Stimulated activated CD8-positive, alpha-beta memory T cell treated with anti-CD3 and anti-CD28 coated beads, Interleukin-12 subunit alpha, Interleukin-12 subunit beta, amount 100 ng/mL, for 1 hour (primary cell): ENCODE measurements at places on chromosomes 5 and 9.
A peak's percentile ranks its signal among the peaks of the same experiment; 100 is the strongest.

- DNase-seq, result no peak
Observed at GRCh38 chr5:158856794-158857193, 242.9 kb downstream of the EBF1 start.

- DNase-seq, result no peak
Observed at GRCh38 chr5:141371572-141372475, 1.8 kb downstream of the PCDHGB3 start.

- DNase-seq, result no peak
Observed at GRCh38 chr5:136079195-136079985, 50.6 kb downstream of the TGFBI start.

GRCh38 chr9:4574657-4575243 is 84.5 kb downstream of the SLC1A1 start:
- no peak for DNase-seq

- no peak for DNase-seq
Observed at GRCh38 chr9:16294133-16294770, 576.2 kb downstream of the BNC2 start.

GRCh38 chr9:21491756-21492155 is 9.6 kb upstream of the IFNE start:
- no peak for DNase-seq

- no peak for DNase-seq
Observed at GRCh38 chr5:178201927-178202235, 2.5 kb upstream of the HNRNPAB start.

DNA sequence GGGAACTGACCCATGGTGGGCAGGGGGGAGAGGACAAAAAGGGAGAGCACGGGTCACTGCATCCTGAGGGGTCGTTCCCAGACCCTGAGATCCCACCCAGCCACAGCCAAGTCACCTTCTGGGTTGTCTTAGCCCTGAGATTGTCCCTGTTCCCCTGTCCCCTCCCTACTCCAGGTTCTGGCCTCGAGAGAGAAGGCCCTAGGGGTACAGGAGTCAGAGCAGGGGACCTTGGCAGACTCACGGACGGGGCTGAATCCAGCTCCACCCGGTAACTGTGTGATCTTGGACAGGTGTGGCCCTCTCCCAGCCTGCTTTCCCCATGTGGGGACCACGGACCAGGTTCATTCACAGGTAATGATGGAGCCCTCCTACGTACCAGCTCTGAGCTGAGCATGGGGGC is 11.2 kb upstream of the CERCAM start:
- no peak for DNase-seq

DNA sequence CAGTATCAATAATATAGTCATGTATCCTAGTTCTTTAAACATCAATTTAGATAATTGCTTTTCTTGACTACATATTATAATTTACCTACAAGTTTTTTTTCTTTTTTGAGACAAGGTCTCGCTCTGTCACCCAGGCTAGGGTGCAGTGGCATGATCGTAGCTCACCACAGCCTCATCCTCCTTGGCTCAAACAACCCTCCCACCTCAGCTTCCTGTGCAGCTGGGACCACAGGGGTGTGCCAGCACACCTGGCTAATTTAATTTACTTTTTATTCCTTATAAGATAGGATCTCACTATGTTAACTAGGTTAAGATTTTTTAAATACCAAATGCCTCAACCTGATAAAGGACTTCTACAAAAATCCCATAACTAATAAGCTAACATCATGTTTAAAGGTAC is 21.1 kb downstream of the UIMC1 start:
- DNase-seq, result peak; percentile 11

GRCh38 chr5:178637356-178638074 is 10.7 kb upstream of the CLK4 start:
- no peak for DNase-seq

DNA sequence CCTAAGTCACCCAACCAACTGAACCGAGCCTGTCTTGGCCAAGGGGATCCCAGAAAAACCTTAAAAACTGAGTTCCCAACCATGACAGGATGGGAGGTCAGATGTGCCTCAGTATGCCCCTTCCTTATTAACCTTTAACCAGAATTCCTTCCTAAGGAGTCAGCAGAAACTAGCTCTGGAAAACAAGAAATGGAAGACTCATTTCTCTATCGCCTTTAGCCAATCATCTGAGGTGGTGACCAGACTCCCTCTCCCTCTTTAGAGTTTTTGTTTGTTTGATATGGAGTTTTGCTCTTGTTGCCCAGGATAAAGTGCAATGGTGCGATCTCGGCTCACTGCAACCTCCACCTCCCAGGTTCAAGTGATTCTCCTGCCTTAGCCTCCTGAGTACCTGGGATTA is 37.5 kb downstream of the SLC28A3 start:
- no peak for DNase-seq

DNA sequence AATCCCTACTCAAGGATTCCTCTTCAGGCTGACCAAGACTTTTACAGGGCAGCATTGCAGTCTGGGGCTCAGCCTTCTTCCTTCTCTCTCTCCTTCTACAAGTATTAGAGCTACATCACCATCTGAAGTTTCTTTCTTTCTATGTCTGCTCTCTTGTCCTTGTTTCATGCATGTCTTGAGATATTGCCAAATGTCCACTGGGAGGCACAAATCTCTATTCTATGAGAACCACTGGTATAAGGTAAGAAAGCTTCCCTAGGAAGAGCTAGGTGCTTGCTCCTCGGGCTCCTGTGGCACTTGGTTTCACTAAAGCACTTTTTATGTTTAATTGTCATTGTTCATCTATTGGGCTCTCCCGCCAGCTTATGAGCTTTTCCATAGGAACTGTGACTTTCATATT is 289.2 kb upstream of the PCSK5 start:
- DNase-seq, result no peak

GRCh38 chr9:109251776-109252106 is 69.1 kb downstream of the EPB41L4B start:
- no peak for DNase-seq

GRCh38 chr9:24096756-24097155 is 270.7 kb upstream of the ELAVL2 start:
- DNase-seq, result no peak

- no peak for DNase-seq
Observed at GRCh38 chr9:99176527-99177013, 45.2 kb downstream of the ALG2 start.
